Stimulated activated CD8-positive, alpha-beta memory T cell treated with anti-CD3 and anti-CD28 coated beads, Interleukin-4, amount 100 ng/mL, for 4 hours (primary cell): ENCODE measurements at places on chromosomes 6 and 20.

GRCh38 chr6:17905611-17906592 lies 81.5 kb downstream of the KIF13A start:
- DNase-seq: no peak

DNA sequence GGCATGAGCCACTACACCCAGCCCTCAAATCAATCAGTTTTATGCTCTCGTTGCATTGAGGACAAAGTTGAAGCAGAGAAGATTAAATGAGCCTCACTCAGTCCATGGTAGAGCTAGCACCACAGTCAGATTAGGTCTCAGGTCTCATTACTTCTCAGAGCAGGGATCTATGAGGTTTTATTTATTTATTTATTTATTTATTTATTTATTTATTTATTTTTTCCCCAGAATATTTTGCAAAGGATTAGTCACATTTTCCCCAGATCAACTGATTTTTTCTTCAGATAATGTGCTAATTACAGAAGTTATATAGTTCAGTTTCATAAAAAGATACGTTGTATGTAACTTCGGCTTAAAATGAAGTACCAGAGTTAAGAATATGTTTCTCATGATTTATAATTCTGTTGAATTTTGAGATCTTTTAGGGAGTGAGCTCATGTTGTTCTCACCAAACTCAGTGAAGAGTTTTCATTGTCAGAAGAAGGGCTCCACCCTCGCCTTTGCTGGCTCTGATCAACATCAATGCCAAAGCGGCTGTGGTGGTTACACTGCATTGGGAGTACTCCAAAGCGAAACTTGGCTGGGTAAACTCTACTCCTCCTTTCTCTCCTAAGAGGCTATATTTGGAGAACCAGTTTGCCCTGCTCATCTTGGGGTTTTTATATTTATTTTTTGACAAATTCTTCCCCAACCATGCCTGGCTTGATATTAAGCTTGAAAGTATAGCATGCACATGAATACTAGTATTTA lies 12.9 kb upstream of the ID4 start:
- DNase-seq: no peak

DNA sequence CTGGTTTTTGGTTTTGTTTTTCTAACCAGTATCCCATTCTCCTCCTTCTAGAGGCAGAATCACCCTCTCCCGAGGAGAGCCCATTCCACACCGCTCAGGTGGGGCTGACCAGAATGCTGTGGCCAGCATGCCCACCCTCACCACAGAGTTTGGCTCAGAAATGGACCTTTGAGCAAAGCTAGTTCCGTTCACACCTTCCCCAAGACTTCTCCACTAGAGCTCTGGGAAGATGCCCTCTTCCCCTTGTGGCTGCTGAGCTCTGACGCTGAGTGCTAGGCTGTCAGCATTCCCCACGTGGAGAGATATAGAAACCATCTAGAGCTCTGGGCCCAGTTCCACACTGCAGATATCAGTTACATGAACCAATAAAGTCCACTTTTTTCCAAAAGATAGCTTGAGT lies 7.9 kb downstream of the GPLD1 start:
- no peak for DNase-seq

- no peak for DNase-seq
These were observed 26.5 kb upstream of the CD93 start for GRCh38 chr20:23112595-23112994.

GRCh38 chr6:81693266-81693665 lies 59.2 kb downstream of the TENT5A start:
- no peak for DNase-seq

DNA sequence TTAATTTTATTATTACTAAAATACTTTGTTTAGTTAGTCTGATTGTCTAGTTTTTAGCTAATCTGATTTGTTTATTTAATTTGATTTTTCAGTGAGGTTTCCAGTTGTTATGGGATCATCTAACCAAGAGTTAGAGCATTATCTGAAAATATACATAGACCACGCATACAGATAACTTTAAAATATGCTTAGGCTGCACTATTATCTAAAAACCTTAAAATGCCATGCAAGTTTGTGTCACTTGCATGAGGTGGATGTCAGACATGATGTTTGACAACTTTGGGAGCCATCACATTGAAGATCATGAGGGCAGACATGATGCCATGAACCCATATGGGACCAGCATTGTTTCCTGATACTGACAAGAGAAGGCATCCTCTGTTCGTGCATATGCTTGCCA lies 610.3 kb downstream of the KHDRBS2 start:
- no peak for DNase-seq

- DNase-seq: no peak
These were observed 44.1 kb upstream of the SLC22A1 start for GRCh38 chr6:160077526-160077925.

DNA sequence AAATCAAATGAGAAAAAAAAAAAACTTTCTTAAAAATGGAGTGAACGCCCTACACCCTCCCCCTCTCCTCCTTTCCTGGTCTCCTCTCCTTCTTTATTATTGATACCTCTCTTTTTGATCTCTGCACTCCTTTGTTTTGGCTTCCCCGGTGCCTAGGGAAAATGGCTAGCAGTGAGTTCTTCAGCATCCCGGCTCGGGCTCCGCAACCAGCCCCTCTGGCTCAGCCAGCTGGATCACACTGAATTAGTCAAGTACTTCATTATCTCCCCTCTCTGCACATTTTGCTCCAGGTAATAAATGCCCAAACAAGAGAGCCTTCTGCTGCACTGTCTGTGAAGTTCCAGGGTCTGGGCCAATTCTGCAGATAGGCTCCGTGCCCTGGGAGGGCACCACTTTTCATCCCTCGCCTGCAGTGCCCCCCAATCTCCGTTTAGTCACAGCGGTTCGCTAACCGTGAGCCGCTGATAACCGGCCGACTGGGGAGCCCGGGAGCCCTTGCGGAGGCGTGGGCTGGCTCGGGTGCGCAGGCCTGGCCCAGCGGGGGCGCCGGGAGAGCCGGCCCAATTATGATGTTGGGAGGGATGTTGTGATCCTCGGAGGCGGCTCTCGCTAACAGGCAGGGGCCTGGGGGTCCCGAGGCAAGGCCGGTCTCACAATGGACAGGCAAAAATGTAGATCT lies 301.9 kb downstream of the TFAP2A start:
- no peak for DNase-seq

DNA sequence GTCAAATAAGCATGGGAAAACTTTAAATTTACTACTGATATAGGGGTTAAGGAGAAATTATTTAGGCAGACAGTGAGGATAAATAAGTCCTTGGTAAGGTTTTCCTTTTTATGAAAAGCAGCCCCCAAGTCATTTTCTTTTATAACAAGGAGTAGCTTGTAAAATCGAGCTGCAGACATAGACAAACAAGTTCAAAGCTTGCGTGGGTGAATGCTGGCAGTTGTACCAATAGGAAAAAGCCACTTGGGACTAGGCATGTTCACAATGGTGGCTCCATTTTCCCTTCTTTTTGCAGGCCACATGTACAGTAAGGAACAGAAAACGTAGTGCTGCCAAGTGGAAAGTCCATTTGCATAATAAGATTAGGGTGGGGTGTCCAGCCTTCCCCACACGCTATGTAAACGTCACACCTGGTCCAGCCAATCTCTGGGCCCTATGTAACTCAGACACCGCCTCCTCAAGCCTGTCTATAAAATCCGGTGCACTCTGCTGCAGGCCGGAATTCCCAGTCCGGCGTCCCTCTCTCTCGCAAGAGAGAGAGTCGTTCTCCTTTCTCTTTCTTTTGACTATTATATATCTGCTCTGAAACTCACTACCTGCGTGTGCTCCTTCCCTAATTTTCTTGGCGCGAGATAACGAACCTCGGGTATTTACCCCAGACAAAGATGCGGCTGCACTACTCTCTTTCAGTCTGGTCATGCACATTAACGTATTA lies 217.1 kb upstream of the MAN1A1 start:
- no peak for DNase-seq

GRCh38 chr6:40587240-40588069 lies at the start of gene LRFN2:
TSS of gene LRFN2 (minus strand) at chr6:40587364.
- no peak for DNase-seq

- no peak for DNase-seq
These were observed 264.1 kb downstream of the FOXC1 start for GRCh38 chr6:1873781-1874180.
